ENCODE measurements at places on chromosomes 1 and 21.

- no peak for DNase-seq
Measured at GRCh38 chr1:106879538-106879937, 176.9 kb upstream of the PRMT6 start.

DNA sequence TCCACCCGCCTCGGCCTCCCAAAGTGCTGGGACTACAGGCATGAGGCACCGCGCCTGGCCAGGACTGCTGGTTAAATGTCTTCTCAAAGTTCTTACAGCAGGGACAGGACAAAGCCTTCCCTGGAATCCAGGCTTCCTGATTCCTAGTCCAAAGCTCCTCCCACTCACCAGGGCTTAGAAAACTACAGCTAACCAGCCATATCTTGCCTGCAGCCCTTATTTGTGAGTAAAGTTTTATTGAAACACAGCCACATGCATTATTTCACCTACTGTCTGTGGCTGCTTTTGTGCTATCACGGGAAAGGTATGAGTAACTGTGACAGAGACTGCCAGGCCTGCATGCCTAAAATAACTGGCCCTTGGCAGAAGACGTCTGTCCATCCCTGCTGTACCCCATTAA is 24.4 kb downstream of the TMCO4 start:
- no peak for DNase-seq

GRCh38 chr1:91046766-91047165 is 24.9 kb upstream of the ZNF644 start:
- no peak for DNase-seq

DNA sequence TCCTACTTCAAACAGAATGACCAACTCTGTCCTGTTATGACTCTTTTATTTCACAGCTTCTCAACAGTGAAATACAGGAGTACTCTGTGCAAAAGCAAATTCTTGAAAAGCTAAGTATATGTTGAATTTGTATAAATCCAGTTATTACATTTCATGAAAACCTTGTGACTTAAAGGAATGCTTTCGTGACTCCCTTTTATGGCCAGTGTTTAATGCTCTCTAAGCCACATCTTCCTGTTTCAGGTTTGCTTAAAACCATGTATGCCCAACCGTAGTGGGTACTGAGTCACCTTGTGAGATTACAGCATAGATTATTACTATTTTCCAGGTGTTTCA is 40.2 kb upstream of the KIF1B start:
- DNase-seq, result no peak

- DNase-seq, result no peak
Measured at GRCh38 chr1:214455479-214455878, 95.9 kb downstream of the PTPN14 start.
